NCI-H460 (cell line): ENCODE measurements at places on chromosomes 1 and 21. TPM values are rescaled to one million over a fixed set of nuclear protein-coding genes. Genes with fewer than 3 reads are reported as not detected.

GRCh38 chr1:44283524-44284173 lies 70.4 kb downstream of the DMAP1 start:
- DNase-seq: no peak

DNA sequence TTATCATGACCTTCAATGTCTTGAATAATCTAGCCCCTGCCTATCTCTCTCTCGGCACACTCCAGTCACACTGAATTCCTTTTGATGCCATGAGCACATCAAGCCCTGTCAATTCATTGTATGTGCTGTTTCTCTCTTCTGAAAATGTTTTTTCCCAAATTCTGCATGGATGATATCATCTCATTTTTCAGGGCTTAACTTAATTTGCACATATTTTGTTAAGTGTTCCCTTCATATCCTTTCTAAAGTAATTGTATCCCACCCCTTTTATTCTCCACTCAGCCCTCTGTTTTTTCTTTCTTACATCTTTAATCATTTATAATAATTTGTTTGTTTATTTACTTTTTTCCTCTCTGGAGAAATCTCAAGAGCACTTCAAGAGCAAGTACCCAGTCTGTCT lies 149.9 kb downstream of the ZNF326 start:
- no peak for DNase-seq

- DNase-seq: no peak
These were observed 29.0 kb upstream of the ABCG1 start for GRCh38 chr21:42189860-42190485.

DNA sequence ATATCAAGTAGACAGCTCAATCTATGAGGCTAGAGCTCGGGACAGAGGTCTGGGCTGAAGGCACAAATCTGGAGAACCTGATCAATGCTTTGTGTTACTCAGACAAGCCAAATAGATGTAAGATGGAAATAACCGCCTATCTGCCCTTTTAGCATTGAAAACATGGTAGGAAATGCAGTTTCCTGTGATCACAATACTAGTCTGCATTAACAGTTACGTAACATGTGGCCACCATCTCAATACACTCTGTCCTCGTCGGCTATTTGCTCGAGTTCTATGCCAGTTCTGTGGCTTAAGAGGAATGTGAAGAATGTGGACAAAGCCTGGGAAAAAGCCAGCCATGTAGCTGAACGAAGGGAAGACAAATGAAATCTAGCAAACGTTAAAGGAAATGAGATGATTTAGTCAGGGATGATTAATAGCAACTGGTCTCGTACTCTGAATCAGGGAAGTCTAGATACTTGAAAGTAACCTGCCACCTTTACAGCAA lies 73.3 kb downstream of the HSF2BP start:
- peak; percentile 96 for DNase-seq

DNA sequence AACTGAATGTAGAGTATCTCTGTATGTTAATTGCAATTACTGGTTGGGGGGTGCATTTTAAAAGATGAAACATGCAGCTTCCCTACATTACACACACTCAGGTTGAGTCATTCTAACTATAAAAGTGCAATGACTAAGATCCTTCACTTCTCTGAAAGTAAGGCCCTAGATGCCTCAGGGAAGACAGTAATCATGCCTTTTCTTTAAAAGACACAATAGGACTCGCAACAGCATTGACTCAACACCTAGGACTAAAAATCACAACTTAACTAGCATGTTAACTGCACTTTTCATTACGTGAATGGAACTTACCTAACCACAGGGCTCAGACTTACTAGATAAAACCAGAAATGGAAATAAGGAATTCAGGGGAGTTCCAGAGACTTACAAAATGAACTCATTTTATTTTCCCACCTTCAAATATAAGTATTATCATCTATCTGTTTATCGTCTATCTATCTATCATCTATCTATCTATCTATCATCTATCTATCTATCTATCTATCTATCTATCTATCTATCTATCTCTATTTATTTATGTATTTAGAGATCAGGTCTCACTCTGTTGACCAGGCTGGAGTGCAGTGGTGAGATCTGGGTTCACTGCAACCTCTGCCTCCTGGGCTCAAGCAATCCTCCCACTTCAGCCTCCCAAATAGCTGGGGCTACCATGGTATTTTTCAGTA lies 47.8 kb downstream of the CHML start:
- no peak for DNase-seq

GRCh38 chr1:145992502-145992936 lies 3.9 kb downstream of the TXNIP start:
- DNase-seq: no peak

DNA sequence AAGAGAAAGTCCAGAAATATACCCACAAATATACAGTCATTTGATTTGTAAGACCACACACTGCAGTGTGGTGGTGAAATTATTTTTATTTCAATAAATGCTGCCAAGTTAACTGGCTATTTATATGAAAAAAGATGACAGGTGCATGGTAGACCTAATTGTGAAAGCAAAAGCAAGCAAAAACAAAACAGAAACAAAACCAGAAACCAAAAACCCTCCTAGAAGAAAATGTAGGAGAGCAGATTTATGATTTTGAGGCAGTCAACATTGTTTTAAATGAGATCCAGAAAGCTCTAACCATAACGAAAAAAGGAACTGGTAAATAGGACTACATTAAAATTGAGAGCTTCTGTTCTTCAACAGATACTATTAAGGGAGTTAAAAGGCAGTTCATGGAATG lies 303.6 kb downstream of the PRDM2 start:
- DNase-seq: no peak

DNA sequence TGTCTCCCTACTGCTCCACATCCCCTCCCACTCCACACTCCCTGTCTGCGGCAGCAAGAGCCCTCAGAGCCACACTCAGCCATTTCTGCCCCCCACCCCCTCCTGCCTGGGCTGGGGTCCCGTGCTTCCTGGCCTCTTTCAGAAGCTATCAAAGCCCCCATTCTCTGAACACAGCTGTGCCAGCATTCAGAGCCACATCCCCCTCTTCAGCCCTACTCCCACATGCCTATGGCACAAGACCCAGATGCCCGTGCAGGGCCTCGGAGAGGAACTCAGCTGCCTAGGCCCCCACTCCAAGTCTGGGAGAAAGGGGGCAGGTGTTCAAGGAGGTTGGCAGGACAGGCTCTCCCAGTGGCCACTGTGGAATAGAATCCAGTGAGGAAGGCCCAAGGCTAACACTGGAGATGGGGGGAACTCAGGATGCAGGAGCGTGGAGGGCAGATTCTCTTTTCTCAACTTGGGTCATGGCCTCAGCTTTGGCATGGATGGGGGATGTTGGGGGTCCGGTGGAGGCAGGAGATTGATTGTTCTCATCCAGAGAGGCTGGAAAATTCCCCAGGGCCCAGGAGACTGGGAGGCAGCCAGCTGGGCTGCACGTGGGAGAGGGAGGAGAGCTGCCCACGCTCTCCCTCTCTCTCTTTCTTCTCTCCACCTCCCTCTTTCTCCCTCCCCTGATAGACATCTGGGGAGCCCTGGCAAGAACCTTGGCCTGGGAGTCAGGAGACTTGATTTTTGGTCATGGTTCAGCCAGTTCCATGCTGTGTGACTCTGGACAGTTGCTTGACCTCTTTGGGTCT lies 3.5 kb upstream of the BCAN start:
- DNase-seq: no peak

DNA sequence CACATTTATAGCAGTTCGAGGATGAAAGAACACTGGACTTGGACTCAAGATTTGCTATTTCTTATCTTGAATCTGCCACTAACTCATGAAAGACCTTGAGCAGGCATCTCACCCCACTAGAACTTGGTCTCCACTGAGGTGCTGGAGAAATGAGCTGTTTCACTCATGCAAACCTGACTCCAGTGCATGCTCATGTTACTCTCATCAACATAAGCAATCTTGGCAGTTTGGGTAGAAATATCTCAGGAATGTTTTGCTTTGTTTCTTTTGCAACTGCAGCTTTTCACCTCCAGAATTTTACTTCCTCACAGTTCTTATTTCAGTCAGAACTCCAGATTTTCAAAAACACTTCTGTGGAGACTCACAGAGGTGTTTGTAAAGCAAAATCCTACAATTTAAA lies 46.2 kb upstream of the DAB1 start:
- no peak for DNase-seq

Gene ADGRL4
- total RNA-seq: 0.05 and 0.09 TPM in 2 replicates

Gene LRRC52
- not detected in 2 replicates for total RNA-seq

Gene ZNF644
- 43.2 and 43.8 TPM in 2 replicates for total RNA-seq

Gene SLC30A2
- total RNA-seq: not detected in 2 replicates
